ENCODE measurements at places on chromosomes 1 and 21.

DNA sequence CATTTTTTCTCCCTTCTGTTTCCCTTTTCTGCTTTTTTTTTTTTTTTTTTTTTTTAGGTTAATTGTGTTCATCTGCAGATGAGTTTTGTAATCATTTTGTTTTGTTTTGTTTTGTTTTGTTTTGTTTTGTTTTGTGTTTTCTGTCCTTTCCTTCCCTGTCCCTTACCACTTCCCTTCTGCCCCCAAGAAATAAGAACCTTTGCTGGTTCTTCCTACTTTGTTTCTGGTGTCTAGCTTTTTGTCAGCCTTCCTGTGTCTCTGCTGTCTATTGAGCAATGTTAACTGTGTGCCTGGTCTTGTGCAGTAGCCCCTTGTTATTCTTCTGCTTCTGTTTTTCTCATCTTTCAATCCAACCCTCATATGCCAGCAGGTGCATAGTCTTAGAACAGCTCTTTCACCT lies 46.0 kb downstream of the MPZL1 start:
- ATAC-seq, result no peak

GRCh38 chr1:66217021-66217420 lies 316.9 kb upstream of the SGIP1 start:
- no peak for ATAC-seq

DNA sequence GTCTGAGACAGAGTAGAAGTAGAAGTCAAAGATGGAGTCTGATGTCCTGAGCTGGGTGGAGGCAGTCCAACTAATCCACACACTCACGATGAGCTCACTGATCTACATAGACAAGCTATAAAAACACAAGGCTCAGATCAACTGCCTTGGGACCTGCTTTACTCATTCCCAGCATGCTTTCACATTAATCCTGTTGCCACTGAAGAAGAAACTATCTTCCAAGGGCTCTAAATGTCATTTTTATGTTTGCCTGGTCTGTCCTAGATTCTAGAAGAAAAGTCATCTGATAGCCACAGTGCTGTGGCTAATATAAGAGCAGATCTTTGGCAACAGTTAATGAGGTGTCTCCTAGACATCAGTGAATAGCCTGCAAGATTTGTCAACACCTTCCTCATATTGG lies 522.7 kb downstream of the NUF2 start:
- no peak for ATAC-seq

- ATAC-seq, result no peak
Measured at GRCh38 chr1:68180441-68181164, 51.7 kb downstream of the WLS start.

DNA sequence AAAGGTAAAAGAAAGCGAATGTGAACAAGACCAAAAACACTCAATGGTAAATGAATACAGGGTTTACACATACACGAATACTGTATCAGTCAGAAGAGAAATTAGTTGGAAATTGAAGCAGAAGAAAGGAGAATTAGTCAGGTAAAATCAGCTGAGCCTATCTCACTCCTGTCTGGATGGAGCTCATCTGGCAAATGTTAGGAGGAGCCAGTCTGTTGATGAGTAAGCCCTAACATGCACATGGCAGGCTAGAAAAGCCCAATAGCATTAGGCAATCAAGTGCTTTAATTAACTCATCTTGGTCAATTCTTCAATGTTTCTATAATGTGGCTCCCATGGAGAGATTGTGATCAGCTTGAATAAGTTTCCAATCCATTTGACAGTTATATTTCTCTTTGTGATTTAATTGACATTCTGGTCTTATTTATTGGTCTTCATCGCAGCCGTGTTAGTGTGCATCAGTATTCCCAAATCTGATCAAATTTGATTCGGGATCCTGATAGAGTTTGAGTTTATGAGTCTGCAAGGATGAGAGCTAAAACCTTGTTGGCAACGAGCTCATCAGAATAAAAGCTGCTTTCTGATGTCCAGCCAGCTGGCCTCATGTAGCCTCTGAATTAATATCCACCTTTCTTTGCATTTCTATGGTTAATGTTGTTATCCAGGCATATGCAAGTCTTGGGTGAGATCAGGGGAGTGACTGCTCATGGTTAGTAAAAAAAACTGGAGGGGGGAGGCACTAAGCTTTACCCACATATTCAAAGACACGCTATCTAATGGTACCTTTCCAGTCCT lies 22.1 kb upstream of the KCNA10 start:
- ATAC-seq, result no peak

- ATAC-seq, result peak; percentile 90
Measured at GRCh38 chr21:43300496-43301408, 126.2 kb downstream of the SIK1 start.

DNA sequence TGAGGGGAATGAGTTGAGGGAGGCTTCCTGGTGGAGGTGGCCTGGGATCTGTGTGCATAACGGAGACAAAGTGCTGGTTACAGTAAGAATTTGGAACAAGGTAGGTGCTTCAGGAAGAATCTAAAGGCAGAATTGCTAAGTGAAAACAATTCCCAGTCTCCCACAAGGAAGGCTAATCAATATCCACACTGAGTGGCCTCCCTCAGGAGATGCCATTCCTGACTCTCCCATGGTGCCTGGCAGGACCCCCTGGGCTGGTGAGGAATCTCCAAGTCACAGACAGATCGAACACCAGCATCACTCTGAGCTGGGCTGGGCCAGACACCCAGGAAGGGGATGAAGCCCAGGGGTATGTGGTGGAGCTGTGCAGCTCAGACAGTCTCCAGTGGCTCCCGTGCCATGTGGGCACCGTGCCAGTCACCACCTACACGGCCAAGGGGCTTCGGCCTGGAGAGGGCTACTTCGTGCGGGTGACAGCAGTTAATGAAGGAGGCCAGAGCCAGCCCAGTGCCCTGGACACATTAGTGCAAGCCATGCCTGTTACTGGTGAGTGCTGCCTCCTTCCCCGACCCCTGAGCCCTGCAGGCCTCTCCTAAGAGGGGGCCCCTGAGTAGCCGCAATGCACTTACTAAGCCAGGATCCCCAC lies 30.7 kb downstream of the IGFN1 start:
- peak; percentile 14 for ATAC-seq

DNA sequence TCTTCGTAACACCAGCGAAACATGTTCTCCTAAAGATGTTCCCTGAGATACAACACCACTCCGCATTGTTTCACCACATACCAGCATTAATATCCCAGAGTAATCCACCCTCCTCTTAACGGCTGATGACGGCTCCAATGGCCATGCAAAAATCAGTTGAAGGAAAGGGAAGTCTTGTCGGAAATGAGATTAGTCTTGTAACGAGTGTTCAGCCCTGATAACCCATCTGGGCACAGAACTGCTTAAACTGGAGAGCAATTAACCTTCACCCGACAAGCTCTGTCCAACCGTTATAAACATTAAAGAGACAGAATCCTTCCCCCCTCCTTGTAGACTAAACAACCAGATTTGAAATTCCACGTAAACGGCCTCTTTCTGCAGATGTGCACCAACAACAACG lies 21.9 kb downstream of the ERG start:
- no peak for ATAC-seq

DNA sequence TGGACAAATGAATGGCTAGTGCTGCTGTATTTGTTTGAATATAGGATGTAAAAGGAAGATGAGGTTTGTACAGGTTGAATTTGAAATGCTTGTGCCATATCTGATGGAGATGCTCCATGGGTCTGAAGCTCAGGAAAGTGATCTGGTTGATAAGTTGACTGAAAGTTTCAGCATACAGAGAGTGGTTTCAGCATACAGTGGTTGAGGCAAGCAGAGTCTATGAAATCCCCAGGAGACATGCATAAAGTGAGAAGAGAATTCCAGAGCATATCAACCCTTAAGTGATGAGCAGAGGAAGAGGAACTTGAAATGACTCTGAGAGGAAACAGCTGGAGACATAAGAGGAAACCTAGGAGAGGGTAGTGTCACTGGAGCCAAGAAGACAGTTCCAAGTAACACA lies 21.7 kb downstream of the TCHHL1 start:
- no peak for ATAC-seq

DNA sequence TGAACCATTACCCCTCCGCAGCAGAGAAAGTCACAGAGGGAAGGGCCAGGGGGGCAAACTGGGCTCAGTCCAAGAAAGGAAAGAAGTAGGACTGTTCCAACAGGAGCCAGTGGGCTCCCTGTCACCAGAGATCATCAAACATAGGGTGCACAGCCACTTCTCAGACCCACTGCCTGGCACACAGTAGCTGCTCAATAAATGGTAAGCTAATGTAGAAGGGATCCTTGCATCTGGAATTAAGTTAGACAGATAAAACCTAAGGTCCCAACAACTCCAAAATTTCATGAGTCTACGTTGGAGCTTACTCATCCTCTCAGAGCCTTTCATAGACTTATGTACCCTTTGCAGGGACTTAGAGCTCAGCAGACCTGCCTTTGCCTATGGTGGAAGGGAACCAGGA lies 3.5 kb downstream of the BLACAT1 start:
- no peak for ATAC-seq

Measured in esophagus mucosa (tissue), 1 donor.